ENCODE measurements at places on chromosomes 12 and 14.
A peak's percentile ranks its signal among the peaks of the same experiment; 100 is the strongest.

GRCh38 chr12:68804657-68805591 lies 3.1 kb upstream of the MDM2 start:
- no peak for DNase-seq

DNA sequence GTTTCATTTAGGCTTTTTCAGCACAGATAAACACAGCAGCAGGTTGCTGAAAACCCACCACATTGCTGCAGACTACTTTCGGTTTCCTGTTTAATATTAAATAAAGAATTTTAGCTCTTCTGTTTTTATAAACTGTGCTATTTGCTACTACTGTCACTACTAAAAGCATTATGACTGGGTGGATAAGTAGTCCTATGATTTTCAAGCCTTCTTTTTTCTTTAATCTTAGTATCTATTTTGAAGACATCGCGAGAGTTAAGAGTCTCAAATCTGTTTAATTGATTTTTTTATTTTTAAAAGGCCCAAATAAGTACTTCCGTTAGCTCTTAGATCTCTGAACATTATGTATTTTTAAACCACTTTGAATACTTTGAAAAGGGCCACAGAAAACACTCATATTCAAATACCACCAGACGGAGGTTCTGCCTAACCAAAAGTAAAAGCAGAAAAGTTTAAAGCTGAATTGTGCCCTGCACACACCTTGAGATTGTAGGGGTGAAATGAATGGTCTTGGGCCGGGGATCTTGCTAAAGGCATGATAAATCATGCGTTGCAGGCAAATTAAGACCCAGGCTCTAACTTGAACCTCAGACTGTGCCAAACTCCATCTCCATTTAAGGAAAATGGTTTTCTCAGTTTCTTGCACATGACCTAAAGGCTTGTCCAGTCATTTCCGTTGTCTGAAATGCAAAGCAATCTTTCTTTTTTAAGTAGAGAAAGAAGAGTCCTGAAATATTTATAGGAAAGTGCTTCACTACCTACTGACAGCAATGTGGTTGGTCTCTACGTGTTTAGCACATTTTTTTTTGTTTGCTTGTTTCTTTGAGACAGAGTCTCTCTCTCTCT lies 13.6 kb upstream of the FOXN3 start:
- DNase-seq, result peak; percentile 82

DNA sequence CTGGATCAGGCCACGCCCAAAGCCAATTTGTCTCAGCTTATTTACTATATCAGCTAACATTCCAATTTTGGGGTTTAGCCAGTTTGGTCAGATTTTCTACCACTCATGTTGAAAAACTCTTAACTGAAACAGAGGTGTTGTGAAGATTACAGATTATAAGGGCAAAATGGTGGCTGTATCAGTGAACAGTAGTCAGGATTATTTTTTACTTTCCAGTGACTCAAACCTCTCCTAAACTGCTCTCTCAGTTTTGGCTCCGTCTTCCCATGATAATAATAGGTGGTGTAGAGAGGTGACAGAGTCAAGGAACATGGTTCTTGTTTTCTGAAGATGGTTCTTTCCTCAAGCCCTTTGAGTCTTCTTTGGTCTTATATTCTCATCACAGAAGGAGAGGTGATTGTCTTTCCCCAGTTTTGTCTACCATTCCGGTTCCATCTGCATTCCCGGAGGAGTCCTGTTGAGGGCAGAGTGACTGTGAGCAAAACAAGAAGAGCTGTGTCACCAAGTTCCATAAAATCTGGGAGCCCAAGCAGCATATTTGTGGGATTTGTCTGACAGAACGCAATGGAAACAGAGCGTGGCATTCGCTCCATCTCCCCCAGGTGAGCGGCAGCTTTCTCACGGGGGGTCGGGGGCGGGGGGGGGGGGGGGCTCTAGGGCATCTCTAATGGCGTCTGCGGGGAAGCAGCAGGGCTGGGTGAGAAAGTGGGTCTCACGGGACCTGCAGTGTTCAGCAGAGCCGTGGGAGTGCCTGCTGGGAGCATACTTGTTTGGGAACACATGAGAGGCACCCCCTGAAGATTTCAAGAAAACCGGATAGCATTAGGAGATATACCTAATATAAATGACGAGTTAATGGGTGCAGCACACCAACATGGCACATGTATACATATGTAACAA lies 59.1 kb downstream of the TBC1D30 start:
- DNase-seq, result no peak

GRCh38 chr14:101813171-101813759 lies 51.8 kb downstream of the PPP2R5C start:
- DNase-seq, result no peak

DNA sequence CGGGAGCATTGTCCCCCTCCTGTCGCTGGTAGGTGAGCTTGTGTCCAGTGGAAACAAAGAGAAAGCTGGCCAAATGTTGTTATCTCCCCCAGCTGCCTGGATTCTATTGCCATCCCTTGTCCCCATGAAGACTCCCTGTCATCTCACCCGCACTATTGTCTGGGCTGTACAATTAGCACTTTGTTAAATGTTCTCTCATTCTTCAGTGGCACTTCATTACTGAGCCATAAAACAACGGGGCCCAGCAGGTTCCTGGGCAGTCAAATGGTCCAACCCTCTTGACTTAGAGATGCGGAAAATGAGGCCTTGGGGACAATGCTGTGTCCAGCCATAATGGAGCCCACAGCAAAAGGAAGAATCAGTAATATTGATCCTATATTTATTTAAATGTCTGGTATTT lies 13.2 kb upstream of the COL2A1 start:
- no peak for DNase-seq

GRCh38 chr14:23147676-23148075 lies 28.6 kb upstream of the CEBPE start:
- DNase-seq, result no peak

GRCh38 chr12:114193474-114193873 lies 212.5 kb downstream of the TBX5 start:
- DNase-seq, result no peak

DNA sequence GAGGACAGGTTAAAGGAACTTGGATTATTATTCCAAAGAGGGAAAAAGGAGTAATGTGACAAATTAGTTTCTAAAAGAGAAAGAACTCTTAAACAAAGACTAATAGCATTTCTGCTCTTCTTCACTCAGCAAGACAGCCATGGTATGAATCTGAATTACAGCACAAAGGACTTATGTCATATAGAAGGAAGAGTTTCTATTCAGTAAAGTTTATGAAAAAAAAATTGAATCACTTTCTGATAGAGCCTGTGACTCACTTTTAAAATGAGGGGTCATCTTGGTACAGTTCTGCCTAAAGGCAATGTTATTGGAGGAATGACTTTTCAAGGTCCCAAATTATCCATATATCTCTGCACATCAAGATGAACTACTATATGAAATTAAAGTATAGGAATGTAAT lies 101.7 kb downstream of the DUSP6 start:
- DNase-seq, result no peak

- DNase-seq, result no peak
These were observed 114.1 kb downstream of the CCDC60 start for GRCh38 chr12:119448611-119449131.

DNA sequence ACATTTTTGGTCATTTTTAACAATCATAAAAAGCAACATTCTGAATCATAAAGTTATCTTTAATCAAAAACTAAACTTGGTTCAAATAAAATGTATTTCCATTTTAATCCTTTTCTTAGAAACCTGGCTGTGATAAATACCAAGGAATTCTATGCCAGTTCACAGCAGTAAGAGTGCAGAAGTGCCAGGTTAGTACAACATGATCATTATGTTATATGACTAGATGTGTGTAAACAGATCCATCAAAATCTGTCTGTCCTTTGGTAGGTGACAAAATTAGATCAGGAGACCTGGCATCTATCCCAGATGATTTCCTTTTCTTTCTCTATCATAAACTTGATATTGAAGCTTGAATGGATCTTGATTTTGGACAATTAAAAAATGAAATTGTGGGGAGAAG lies 200.6 kb upstream of the STXBP6 start:
- no peak for DNase-seq

DNA sequence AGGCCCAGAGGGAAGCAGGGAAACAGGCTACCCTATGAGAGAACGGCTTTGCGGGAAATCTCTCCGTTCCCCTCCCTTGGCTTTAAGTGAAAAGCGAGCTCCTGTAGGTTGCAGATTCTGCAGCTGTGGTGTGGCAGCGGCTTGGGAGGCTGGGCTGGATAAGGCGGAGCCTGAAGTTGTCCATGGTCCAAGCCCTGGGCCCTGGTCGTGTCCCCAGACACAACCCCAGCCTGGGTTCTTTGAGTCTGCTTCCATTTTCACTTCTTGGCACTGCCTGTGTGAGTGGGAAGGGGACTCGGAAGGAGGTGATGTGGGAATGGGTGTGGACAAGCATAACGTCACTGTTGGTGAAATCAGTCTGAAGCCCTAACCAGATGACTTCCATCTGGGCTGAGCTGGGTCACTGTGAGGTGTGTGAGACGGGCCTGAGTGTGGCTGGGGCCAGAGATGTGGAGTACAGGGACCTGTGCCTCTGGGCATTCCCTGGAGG lies 43.0 kb upstream of the CTDSP2 start:
- no peak for DNase-seq

DNA sequence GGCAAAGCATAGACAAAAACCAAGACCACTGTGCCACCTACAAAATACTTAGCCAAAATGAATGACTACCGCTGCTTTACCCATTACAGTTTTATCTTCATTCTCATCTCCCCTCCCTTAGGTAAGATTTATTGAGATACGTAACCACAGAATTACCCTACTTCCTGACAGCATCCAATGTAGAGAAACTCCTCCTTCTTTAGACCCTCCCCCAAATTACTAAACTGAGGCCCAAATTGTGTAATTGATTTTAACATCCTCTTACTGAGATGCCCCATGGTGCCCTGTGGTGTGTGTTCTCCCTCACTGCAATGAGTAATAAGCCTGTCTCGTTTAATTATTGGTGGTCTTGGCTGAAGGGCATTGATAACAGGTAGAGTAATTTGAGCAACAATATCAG lies 19.1 kb downstream of the VRK1 start:
- DNase-seq, result no peak

- DNase-seq, result no peak
These were observed 195.2 kb downstream of the RAD51B start for GRCh38 chr14:68014771-68015170.

All from naive thymus-derived CD8-positive, alpha-beta T cell (primary cell).